ENCODE measurements at places on chromosomes 13 and 19.

DNA sequence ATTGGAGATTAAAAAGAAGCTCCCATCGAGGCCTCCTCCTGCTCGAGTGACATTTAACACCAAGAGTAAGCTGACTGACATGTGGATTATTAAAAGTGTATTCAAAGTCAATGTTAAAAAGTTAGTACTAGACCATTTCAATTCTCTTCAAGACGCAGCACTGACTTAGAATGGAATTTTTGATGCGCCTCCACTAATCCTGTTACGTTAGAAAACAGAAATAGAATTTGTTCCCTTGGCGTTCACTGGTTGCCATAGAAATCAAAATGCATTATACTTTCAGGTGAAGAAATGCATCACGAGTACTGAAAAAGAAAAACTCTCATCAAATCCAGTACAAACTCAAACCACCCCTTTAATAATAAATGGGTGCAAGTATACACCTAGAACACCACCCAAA lies 42.2 kb downstream of the BRD4 start:
- no peak for DNase-seq

DNA sequence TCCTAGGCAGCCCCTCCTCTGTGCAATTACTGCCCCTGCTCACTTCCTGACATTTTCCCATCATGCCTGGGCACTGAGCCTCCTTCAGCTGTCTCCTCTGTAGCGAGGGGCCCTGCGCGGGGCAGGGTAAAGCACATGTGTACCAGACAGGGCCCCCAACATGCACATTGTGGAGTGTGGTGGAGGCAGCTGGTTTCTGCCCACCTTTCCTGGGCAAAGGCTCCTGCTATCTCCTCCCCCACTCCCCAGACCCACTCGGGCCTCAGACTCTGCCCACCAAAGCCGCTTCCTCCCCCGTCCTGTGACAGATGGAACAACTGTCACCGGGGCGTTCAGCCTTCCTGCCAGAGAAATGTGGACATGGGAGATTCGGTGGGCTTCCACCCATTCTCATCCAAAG lies 2.9 kb upstream of the KPTN start:
- DNase-seq, result no peak

DNA sequence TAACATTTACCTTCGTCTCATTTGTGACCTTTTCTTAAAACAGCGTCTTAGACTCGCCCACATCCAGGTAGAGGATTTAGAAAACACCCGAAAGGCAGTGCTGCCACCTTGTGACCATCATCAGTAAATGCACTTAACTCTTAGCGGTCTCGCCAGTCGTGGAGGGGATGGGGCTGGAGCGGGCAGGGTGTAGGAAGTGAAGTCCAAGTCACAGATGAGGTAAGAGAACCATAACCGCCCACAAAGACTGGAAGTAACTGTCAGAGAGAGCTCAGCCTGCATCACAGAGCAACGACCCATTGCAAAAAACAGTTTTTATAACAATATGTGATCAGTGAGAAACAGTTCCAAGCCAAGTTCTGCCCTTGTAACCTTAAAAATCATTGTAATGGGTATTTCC lies 10.7 kb upstream of the CEACAM3 start:
- peak; percentile 59 for DNase-seq

- peak; percentile 75 for DNase-seq
Observed at GRCh38 chr13:41813426-41813825, 147.5 kb downstream of the VWA8 start.

- no peak for DNase-seq
Observed at GRCh38 chr13:43141685-43142084, 118.3 kb downstream of the DNAJC15 start.

- DNase-seq, result peak; percentile 97
Observed at GRCh38 chr13:28557725-28558520, 63.0 kb upstream of the FLT1 start.

GRCh38 chr19:18648973-18649315 lies 12.1 kb downstream of the KLHL26 start:
- no peak for DNase-seq

GRCh38 chr19:47510516-47511127 lies 4.2 kb downstream of the NAPA start:
- DNase-seq, result no peak

GRCh38 chr19:33818411-33818810 lies 21.7 kb downstream of the KCTD15 start:
- DNase-seq, result no peak

- DNase-seq, result no peak
Observed at GRCh38 chr13:21846605-21847004, 175.7 kb downstream of the FGF9 start.

DNA sequence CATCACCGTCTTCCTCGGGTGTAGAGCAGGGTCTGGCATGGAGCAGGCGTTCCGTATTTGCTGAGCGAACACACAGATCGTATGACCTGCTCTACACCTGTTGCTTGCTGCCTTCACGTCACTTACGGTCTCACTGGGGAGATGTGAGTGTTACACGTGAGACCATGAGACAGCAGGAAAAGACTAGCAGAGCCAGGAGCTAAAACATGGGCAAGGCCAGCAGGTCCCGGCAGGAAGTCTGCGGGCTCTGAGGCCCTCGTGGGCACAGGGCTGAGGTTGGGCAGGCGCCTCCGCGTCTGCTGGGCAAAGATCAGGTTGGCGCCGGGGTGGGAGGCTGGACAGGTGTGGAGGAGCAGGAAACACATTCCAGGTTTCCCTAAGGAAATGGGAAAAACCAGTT lies 19.7 kb upstream of the GTF3A start:
- DNase-seq, result no peak

GRCh38 chr19:17719730-17720400 lies 585 bp downstream of the MAP1S start:
- DNase-seq, result no peak

DNA sequence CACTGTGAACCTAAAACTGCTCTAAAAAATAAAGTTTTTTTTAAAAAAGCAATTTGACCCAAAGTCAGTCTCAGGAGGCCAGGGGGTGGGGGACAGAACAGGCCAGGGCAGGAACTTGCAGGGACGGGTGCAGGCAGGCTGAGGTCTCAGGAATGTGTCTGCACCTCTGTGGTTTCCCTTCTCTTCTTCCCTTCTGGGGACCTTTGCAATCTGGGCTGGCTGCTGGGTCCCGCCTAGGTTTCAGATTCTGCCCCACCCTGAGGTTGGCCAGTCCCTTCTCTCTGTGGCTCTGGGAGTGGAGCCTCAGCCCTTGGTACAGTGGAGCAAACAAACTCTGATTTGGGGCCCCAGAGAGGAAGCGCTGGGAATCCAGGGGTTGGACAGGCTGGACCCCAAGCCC lies 5.3 kb upstream of the F2RL3 start:
- no peak for DNase-seq

DNA sequence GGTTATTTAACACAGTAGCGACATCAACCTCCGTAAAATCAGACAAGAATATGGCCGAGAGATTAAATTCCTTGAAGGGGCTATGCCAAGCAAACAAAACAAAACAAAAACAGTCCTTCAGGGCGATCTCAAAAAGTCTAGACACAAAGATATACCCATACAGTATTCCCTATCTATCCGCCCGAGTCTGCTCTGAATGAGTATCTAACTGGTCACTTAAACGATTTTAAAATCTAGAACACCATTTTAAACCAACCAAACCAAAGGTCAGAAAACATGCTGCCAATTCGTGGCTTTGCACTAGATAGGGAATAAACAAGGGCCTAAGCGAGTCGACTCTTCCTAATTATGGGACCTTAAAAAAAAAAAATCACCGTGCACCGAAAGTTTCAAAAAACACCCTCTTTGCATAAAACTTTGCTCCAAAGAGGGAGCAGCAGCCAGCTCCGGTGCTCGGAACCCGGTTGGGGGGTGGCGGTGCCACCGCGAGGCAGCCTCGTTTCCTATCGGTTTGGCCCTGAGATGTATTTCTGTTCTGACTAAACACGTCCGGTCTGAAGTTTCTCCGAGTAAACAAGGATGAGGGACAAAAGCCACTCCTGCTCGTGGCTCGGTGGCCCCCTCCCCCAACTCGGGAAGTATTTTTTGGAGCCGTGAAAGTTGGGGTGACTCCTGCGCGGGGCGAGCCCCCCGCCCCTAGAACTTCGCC lies 1.8 kb downstream of the HMGB1 start:
- peak; percentile 68 for DNase-seq

DNA sequence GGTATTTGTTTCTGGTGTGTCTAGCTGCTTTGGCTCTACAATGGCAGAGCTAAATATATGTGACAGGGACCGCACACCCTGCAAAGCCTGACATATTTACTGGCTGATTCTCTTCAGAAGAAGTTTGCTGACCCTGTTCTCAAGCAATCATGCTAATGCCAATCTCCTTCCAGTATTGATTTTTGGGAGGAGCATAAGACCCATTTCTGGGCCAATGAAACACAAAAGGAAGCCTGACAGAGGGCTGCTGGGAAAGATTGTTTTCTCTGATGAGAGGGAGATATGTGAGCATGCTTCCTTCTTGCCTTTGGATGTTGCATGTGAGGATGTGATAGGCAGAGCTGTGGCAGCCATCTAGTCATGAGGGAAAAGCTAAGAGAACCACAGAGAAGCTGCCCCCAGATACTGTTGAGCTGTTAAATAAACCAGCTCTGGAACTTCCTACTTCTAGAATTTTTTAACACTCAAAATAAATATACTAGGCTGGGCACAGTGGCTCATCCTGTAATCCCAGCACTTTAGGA lies 31.4 kb upstream of the TPTE2 start:
- no peak for DNase-seq

DNA sequence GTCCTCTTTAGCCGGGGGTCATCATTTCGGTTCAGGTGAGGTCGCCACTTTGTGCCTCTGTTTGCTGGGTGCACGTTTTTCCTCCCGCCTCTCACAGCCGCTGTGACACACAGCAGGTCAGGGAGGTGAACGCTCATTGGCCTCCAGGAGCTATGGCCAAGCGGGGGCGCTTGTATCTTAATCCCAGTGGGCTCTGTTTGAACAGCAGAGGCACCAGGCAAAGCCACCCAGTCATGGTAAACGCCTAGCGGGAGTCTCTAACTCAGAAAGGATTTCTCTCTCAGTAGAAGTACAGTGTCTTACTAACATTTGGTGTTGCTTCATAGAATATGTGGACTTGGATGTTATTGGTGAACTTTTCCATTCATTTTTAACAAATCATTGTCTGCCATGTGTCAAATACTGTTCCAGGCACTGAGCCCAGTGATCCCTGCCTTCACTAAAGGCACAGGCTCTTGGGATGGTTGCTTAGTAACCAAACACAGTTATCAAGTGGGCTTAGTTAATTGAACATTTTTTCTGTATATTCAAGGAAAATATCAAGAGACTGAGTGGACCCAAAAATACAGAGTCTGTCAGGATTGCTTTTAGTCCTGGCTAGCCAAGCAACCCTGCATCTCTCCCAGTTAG lies 186.7 kb downstream of the STK24 start:
- DNase-seq, result peak; percentile 23

DNA sequence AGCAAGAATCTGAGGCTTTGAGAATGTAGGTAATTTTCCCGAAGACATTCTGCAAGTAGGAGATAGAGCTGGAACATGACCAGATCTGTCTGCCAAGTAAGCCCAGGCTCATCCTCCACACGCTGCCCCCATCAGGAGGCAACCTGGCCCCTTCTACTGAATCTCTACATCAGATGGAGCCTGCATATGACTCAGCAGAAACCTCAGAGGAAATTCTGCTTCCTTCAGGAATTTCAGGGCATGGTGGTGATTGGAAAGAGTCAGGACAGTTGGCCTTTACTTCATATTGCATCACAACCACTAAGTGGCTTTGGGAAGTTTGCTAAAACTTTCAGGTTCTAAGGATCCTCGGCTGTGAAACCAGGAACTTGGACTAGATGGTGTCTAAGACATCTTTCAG lies 85.2 kb downstream of the LRRC63 start:
- DNase-seq, result peak; percentile 98

DNA sequence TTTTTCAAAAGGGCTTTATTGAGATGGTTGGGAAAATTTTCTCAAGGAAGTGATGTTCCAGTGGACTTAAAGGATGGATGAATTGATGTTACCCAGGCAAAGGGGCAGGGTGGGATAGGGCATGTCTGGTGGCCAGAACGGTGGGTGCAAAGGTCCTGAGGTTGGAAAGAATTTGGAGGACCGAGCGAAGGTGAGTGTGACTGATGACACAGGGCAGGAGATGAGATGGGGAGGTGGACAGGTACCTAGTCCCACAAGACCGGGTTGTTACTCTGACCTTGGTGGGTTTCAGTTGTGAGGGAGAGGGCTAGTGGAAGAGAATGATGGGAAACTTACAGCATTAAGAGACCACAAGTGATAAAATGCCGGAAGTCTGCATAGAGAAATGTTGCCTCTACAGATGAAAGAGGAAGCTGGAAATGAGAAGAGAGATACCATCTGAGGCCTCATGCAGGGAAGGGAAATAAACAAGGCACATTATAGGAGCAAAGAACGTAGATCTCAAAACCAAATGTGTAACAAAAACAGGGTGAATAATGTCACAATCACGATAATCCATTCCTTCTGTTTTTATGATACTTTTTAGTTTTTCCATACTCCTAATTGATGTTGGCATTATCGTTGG lies 4.5 kb downstream of the ADGRE1 start:
- no peak for DNase-seq

- no peak for DNase-seq
Observed at GRCh38 chr19:49639401-49640112, 386 bp downstream of the RRAS start.

DNA sequence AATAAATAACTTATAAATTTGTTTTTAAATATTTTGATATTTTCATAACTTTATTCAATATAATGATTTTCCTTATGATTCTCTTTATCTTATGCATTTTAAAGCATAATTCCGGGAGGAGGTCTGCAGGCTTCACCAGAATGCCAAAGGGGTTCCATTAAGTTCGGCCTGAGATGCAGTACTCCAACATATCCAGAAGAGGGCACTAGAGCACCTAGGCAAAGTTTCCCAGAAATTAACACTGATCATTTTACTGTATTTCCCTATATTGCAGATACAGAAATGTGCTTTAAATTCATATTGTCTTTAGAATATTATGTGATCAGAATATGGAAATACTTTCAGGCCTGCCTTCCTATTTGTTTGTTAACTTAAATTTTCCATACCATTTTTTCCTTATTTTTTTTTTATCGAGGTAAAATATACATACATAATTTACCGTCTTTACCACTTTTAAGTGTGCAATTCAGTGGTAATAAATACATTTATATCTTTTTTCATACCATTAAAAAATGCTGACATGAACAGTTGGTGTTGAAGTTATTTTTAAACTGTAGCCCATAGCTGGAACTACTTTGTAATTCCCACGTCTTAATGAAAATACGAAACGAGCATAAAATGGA lies 58.9 kb upstream of the TM9SF2 start:
- DNase-seq, result peak; percentile 35

GRCh38 chr19:51324167-51324481 lies 12.7 kb downstream of the IGLON5 start:
- DNase-seq, result no peak
